ENCODE measurements at places on chromosomes 13 and 19.
A peak's percentile ranks its signal among the peaks of the same experiment; 100 is the strongest.

GRCh38 chr19:38395381-38396114, 7.1 kb downstream of the SPRED3 start:
- no peak for DNase-seq

DNA sequence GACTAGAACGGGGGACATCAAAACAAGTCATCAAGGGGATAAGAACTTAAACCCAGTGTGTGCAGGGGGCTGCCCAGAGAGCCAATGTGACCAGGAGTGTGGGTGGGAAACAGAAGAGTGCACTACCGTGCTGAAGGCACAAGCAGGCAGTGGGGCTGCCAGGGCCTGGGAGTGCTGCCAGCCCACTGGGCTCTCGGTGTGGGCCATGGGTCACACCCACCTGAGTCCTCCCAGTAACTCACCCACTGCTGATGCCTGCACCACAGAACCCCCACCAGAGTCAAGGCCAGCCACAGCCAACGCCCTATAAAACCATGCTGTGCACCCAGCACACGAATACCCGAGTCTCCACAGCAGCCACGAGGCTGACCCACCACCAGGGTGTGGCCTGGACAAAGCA, 8.5 kb downstream of the MED26 start:
- DNase-seq, result no peak

- no peak for DNase-seq
Measured at GRCh38 chr19:13959962-13960862, 7.9 kb downstream of the DCAF15 start.

- no peak for DNase-seq
Measured at GRCh38 chr19:43858174-43858573, 31.1 kb downstream of the ZNF283 start.

DNA sequence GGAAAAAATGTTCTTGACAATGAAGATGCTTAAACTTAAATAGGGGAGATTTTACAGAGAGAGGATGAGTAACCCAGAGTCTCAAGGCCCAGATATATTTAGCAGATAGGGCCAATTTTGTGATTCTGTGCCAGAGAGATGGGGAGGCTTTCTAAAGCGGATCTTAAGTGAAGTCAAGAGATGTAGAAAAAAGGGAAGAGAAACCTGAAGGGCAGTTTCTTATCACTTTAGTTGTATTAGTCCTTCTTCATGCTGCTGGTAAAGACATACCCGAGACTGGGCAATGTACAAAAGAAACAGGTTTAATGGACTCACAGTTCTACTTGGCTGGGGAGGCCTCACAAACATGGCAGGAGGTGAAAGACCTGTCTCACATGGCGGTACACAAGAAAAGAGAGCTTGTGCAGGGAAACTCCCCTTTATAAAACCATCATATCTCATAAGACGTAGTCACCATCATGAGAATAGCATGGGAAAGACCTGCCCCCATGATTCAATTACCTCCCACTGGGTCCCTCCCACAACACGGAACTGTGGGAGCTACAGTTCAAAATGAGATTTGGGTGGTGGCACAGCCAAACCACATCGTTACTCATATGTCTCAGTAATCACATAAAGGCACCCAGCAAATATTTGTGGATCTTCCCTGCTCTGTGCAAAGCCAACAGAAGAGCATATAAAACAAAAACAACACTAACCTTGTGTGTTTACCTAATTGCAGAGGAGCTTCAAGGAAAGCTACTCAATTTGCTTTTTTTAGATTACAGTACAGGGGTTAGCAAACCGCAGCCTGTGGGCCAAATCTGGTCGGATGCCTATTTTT, 102.6 kb upstream of the MYCBP2 start:
- no peak for DNase-seq

DNA sequence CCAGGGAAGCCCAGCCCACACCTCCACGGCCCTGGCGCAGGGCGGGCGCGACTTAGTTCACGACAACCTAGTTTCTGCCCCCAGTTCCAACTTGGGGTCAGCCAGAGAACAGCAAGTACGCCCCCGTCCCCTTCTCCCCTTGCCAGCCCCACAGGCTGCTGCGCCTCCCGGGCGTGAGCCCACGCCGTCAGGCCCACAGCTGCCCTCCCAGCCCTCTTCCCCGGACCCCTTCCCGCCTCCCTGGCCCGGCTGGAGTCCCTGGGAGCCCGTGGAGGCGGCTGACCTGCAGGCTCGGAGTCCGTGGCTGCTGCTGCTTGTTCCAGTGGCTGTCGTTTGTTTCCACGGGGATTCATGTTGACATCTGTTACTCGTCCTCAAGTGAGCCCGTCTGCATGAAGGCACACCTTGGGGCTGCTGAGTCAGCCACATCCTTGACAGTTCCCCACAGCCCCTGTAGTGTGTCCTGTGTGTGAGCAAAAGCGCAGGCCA, 86.0 kb downstream of the ATP11A start:
- no peak for DNase-seq

DNA sequence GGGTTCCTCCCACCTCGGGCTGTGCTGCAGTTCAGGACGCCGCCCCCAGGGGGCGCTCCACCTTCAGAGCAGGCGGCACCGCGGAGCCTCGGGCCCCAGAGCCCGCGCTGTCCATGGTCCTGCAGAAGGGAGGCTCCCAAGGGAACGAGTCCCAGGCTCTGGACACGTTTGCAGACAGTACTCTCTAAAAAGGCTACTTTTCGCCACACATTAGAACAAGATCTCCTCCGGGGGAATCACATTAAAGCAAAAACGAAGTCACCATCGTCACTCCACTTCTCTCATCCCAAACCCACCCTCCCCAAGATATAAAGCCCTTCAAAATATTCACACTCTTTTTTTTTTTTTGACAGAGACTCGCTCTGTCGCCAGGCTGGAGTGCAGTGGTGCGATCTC, 4.6 kb upstream of the SIGLEC10 start:
- peak; percentile 69 for DNase-seq

DNA sequence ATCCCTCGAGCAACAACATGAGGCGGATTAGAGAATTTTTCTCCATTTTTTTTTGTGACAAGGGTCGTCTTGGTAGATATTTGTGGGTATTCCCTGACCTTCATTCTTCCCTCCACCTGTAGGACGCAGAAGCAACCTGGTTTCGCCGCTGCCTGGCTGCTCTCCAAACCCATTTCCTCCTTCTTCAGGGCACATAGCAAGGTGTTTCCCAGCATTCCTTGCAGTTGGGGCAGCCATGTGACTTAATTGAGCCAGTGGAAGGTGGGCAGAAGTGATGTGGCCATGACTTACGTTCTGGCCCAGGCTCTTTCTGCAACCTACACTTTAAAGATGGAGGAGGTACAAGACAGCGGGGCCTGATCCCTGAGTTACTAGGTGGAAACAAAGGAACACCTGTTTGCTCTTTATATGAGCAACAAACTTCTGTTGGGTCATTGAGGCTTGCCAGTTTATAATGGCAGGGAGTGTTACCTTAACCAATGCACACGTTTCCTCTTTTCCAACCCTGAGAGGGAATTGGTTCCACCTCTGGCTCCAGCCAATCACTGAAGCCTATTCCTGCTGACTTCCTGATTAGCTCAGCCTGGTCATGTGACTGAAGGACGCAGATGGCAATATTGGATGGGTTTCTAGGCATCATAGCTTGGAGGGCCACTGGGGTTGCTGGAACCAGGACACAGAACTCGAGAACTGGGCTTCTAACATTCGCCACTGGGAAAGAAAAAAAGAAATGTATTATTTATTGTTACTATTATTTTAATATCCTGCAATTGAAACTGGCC, 30.8 kb upstream of the ZNRF4 start:
- no peak for DNase-seq

GRCh38 chr13:40549500-40550094, 116.8 kb downstream of the FOXO1 start:
- no peak for DNase-seq

DNA sequence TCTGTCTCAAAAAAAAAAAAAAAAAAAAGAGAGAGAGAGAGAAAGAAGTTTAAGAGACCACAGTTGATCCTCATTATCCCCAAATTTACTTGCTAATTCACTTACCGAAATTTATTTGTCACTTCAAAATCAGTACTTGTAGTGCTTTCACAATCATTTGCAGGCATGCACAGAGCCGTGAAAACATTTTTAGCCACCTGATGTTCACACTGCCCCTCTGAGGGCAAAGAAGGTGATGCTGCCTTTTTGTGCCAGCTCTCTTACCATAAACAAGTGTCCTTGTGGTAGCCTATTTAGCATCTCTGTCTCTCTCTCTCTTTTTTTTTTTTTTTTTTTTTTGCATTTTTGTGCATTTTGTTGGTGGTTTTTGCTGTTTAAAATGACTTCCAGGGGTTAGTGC, 24.1 kb upstream of the CASP14 start:
- no peak for DNase-seq

DNA sequence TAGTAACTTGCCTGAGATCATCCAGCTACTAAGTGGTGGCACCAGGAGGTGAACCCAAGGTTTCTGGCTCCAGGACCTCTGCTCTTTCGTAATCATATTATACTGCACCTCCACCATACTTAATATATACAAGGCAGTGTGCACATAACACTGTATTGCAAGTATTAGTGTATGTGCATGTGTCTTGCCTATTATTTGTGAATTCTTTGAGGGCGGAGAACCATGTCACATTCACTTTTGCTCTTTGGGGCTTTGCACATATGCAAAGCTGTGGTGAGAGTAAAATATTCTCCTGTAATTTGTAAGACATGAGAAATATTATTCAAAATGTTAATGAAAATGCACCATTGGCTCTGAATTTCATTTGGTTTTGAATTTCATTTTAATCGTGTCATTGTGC, 78.6 kb downstream of the DGKH start:
- DNase-seq, result no peak

- no peak for DNase-seq
Measured at GRCh38 chr13:30681843-30682242, 53.5 kb upstream of the ALOX5AP start.

DNA sequence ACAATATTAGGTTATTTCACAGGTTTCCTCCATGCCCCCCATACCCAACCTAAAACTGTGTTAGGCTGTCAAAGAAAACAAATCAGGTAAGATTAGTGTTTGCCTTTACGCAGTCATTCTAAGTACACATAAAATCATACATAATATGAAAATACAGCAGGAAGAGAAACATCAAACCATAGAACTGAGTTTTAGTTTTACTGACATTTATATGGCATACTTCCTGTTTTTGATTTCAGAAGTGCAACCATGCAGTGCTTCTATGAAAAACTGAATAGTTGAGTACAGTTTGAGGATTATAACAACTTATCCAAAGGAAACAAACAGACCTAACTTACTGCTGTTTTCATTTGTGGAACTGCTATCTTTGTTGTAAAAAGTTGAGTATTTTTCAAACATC, 91.3 kb downstream of the KCNRG start:
- no peak for DNase-seq

DNA sequence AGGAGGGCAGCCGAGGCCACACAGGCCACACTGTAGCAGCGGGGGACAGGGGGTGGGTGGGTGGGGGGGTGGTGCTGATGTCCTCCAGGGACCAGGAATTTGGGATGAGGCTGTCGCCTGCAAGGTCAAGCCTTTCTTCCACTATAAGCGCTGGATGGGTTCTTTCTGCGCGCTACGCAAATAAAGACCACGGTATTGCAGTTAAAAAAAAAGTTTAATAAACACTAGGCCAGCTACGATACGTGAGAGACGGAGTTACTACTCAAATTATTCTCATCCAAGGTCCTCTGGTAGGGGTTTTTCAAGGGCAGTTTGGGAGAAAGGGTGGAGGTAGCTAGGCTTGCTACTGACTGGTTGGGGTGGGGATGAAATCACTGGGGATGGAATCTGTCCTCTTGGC, 508 bp upstream of the ZNF44 start:
- no peak for DNase-seq
